ENCODE measurements at places on chromosomes 1 and 21. TPM values are rescaled to one million over a fixed set of nuclear protein-coding genes. Genes with fewer than 3 reads are reported as not detected.

ELOA gene
- total RNA-seq, result 37.8 TPM

- no peak for ATAC-seq
These were observed 497 bp downstream of the FCRLB start for GRCh38 chr1:161721738-161722343.

- no peak for ATAC-seq
These were observed 102.2 kb downstream of the PHTF1 start for GRCh38 chr1:113657126-113657525.

DNA sequence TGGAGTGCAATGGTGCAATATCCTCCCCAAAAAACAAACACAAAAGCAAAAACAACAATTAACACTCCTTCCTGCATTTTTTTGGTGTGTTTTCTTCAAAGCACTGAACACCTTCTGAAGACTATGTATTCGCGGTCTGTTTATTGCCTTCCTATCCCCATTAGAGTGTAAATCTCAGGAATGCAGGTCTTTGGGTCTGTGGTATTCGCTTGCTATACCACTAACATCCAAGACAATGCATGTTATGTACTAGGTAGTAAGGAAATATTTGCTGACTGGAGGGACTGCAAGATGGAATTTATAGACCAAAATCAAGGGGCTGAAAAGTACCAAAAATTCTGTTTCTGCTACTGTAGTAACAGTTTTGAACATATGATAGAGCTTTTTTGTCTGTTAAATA lies 299.4 kb downstream of the RYR2 start:
- ATAC-seq, result no peak

GRCh38 chr1:159177272-159177907 lies 6.0 kb downstream of the CADM3 start:
- no peak for ATAC-seq

DNA sequence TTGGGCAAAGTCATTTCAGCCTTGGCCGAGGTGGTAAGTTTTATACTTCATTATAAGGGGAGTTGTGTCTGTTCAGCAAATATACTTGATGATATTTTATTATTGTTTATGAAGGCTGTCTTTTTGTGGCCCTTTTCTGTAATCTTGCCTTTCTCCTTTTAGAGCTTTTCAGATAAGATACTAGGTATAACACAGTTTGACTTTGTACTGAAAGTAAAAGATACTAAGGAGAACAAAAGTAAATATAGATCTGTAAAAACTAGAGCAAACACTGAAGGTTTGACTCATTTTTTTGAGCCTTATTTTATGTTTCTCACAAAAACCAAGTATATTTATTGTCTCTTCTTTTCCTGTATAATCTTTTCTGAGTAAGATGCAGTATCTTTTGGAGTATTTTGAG lies 61.9 kb downstream of the KIF1B start:
- ATAC-seq, result no peak

DNA sequence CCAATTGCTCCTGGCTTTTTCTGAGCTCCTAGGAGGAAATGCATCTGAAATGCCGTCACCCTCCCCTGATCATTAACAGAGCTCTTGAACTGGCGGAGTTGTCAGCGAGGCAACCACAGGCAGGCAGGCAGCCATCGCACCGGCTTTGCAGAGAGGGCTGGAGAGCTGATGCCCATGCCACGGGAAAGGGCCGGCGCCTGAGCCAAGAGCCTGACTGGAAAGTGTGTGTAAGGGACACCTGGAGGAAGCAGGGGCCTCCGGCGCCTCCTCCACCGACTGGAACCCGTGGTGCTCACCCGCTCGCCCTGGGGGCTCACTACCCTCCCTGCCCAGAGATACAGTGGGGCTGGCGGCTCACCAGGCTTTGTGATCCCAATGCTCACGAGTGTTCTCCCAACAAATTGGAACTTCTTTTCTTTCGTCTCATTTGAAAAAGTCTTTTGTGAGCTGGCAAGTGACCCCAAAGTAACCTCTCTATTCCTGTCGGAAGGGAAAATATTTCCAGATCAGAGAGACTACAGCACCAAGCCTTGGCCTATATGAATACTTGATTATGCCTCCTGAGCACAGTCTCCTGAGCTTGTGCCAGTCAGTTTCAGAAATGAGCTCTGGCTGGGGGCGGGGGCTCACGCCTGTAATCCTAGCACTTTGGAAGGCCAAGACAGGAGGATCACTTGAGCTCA lies 97.7 kb upstream of the SLC25A33 start:
- no peak for ATAC-seq

OBSCN gene
- 28.4 TPM for total RNA-seq

DNA sequence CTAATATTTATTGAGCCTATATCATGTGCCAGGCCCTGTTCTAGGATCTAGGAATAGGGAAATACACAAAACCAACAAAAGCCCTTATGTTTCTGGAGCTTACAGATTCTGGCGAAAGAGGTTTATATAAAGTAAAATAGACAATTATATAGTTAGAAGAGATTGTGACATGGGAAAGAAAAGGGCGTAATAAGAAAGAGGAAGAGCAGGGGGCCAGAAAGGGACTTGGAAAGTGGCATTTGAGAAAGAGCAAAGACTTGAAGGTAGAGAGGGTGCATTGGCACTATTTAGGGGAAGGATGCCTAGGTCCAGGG lies 322.5 kb upstream of the FAM78B start:
- no peak for ATAC-seq

DNA sequence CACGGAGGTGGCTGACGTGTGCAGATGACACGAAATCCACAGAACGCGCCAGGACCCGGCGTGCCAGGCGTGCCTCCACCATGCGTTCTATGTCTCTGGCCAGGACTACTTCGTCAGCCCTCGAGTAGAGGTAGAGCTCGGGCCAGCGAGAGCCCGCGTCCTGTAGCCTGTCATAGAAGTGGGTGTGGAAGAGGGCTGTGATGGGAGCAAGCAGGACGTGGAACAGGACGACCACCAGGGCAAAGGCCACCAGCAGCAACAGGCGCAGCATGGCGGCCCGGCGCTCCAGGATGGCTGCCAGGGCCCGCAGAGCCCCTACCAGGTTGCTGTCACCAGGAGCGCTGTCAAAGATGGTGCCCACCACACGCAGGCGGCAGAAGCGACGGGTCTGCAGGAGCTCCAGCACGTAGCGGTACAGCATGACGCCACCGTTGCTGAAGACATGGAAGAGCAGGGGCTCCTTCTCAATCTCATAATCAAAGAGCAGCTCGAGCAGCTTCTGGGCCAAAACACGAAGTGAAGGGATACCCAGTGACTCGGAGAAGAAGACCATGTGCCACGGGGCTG lies 19.6 kb downstream of the TMEM53 start:
- no peak for ATAC-seq

GRCh38 chr1:151585622-151586021 lies 26.2 kb upstream of the SNX27 start:
- peak; percentile 68 for ATAC-seq

ZNF695 gene
- not detected for total RNA-seq

- peak; percentile 97 for ATAC-seq
These were observed at the start of gene PEF1 for GRCh38 chr1:31644560-31645273. TSS of gene PEF1 (minus strand) at chr1:31644876. CDS start at chr1:31644864, 12 bp downstream.

GRCh38 chr21:42413500-42413899 lies 9.8 kb downstream of the UBASH3A start:
- ATAC-seq, result no peak

DNA sequence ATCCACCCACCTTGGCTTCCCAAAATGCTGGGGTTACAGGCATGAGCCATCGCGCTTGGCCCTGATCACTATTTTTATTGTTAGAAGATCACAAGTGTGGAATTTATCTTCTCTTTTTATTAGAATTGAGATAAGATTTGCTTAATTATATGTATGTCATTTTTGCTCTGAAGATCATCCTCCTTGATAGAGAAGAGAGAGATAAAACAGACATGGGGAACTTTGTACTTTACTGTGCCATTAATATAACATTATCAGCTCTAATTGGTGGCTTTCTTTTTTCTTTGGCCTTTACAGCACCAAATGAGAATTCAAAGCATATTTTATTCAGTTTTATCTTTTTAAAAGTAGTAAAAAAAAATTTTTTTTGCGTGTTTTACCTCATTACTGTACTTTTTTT lies 46.8 kb downstream of the SCP2 start:
- no peak for ATAC-seq

DNA sequence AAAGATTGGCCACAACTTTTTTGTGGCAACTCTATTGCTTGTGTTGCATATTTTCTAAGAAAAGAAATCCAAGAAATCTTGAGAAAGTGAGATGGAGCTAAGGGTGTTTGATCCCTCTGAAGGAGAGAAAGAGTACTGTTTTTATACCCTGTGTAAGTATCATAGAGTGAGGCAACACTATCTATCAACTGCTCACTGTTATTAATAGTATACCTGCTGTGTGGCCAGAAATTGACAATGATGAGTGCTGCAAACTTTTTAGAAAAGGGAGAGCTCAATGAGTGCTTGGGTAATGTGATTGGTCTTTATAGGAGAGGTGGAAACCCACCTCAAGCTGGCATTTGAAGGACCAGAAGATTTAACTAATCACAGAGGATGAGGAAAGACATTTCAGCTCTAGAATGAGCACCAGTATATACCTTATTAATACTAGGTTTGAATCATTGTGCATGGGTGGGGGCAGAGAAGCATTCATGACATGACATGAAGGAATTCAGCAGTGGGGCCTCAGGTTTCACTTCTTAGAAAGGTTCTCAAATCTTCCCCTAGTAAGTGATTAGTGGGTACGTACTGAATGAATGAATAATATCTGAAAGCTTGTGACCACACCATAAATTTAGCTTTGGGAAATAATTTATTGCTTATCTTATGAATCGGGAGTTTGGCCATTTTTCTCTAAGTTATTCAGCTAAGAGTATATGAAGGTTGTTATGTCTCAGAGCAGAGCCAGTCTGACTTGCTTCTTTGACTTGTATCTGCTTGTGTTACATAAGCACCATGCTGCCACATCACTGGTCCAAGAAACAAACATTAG lies 169.2 kb upstream of the SGIP1 start:
- ATAC-seq, result no peak

GRCh38 chr1:14373081-14373758 lies 225.3 kb upstream of the KAZN start:
- no peak for ATAC-seq

DNA sequence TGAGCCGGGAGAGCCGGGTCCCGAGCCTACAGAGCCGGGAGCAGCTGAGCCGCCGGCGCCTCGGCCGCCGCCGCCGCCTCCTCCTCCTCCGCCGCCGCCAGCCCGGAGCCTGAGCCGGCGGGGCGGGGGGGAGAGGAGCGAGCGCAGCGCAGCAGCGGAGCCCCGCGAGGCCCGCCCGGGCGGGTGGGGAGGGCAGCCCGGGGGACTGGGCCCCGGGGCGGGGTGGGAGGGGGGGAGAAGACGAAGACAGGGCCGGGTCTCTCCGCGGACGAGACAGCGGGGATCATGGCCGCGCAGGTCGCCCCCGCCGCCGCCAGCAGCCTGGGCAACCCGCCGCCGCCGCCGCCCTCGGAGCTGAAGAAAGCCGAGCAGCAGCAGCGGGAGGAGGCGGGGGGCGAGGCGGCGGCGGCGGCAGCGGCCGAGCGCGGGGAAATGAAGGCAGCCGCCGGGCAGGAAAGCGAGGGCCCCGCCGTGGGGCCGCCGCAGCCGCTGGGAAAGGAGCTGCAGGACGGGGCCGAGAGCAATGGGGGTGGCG lies 371 bp downstream of the ARID1A start:
- ATAC-seq, result peak; percentile 9

- no peak for ATAC-seq
These were observed 28.5 kb upstream of the PRELP start for GRCh38 chr1:203447151-203447550.

DNA sequence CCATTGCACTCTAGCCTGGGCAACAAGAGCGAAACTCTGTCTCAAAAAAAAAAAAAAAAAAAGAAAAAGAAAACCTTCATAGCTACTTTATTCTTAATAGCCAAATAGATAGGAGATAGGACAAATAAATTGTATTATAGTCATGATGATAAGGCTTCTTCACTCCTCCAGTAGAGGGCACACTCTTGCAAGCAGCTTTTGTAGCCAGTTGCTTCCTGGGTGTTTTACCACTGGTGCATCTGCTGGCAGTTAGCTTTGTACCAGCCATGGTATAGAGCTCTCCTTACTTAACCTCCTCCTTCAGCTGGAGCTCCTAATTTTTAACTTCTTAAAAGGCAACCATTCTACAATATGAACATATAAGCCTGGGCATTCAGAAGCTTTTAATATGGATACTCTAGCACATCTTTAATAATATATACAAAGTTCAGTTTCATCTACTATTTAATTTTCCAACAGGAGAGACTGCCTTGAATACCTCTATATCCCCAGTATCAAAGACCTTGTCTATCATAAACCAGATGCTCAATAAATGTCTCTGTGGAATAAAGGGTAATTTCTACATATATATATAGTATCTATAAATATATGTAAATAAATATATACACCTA lies 35.8 kb downstream of the EVI5 start:
- no peak for ATAC-seq

DNA sequence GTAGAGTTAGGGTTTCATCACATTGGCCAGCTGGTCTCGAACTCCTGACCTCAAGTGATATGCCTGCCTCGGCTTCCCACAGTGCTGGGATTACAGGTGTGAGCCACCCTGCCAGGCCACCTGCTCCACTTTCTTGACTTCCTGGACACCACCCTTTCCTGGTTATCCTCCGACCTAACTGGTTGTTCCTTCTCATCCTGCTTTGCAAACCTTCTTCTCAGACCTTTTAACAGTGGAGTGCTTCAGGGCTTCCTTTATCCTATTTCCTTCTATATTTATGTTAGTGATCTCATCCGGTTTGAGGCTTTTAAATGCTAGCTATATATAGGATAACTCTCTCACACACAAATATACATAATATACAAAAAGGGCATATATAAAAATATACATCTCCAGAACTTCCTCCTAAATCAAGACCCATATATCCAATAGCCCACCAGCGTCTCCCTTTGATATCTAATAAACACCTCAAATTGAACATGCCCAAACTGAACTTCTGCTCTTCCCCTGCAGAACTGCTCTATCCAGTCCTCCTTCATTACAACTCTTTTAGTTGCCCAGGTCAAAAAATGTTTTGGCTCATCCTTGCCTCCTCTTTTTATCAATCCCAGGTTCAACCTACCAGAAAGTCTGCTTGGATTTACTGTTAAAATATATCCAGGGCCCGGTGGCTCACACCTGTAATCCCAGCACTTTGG lies 19.5 kb upstream of the UQCRHL start:
- ATAC-seq, result no peak

DNA sequence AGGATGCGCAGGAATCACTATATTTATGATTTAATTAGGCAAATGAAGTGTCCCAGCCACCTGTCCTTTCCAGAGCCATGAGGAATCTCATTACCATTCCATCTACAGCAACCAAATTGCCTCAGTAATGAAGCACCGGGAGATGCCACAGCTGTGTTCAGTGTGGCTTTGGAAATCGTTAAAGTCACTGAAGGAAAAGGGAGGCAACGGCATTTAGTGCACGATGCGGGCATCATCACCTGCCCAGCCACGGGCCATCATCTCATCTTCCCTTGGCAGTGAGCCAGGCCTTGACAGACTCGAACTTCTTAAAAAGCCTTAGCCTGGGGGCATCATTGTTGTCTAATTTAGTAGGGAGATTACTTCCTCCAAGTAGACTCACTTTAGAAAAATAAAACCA lies 67.8 kb downstream of the CNIH3 start:
- no peak for ATAC-seq

DNA sequence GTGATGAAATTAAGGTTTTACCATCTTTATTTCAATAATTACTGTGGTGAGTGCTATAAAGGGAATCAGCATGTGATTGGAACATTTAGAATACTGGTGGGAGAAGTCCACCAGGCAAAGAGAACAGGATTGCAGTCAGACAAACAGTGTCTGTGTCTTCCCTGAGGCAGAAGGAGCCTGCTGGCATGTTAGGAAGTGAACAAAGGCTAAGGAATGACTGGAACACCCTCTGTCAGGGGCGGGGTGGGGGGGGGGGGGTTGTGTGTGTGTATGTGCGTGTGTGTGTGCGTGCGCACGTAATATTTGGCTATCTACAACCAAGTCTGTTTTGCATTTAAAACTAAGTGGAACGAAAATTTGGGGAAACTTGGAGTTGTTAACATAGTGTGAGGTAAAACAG lies 30.2 kb downstream of the SRRM1 start:
- no peak for ATAC-seq

TRPM2 gene
- 3.3 TPM for total RNA-seq

All from gastroesophageal sphincter (tissue), 4 donors.